ENCODE measurements at places on chromosomes 4 and X.

DNA sequence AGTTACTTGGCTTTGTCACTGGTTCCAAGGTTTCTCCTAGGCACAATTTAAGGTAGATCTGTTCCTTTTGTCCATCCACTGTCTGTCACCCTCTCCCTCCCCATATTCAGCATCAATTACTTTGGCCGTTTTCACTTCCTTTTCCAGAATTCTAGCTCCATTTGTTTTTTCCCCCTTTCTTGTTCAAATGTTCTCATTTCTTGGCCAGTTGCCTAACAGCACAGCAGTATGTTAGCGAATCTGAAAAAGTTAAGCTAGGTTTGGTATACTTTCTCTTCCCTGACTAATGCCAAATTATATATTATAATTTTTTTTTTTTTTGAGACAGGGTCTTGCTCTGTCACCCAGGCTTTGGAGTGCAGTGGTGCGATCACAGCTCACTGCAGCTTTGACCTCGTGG is 409.1 kb upstream of the TEX13C start:
- no peak for DNase-seq

- DNase-seq: no peak
Measured at GRCh38 chr4:110705440-110705782, 82.5 kb upstream of the PITX2 start.

GRCh38 chrX:9188117-9188516 is 154.2 kb upstream of the FAM9B start:
- DNase-seq: no peak

DNA sequence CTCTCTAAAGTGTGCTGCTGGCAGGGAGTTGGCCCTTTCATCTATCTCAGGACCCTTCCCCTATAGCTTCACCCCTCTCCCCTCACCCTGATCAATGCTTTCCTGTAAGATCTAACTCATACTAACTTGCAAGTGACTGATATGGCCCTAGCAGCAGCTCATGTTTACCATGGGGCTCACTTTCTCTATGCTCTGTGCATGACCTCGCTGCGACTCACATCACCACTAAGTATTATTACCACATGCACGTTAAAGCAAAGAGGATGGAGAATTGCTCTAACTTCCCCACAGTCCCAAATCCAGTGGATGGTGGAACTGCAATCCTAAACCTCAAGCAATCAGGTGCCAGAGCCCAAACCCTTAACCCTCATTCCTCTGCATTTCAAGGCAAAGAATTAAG is 626.6 kb downstream of the MID1IP1 start:
- DNase-seq: peak; percentile 53

- peak; percentile 27 for DNase-seq
Measured at GRCh38 chr4:156790866-156791265, 180.7 kb downstream of the PDGFC start.

DNA sequence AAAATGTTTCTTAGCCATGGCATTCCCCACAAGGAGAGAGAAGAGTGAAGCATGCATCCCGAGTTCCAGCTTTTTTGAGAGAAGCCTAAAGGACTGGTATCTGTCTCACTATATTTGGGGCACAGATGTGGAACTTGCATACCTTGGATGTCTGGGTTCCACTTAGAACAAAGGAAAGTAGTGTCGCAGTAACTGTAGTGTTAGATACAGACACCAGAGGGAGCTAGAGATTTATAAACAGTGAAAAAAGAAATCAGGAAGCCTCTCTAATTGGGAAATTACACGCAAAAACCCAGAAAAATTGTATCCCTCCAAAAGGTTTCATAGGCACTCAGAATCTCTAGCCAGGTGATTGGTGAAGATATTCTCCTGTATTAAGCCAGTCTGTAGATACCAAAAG is 34.4 kb downstream of the AGTR2 start:
- peak; percentile 6 for DNase-seq

DNA sequence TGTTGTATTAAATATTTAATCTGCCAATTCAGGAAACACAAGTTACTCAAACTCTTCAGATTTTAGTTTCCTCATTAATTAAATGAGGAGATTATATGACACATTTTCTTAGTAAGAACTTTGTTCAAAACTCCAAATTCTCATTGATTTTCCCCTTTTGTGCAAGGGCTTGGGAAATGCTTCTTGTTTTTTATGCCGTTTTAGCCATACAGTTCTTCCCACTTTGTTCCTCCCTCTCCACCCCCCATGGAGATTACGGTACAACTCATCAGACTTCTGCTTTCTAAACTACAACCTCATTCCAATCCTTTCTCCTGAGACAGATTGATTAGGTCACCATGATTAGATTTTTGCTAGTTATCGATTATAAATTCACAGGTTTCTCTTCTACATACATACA is 10.9 kb upstream of the BBS7 start:
- DNase-seq: no peak

GRCh38 chr4:127870688-127871087 is 10.0 kb upstream of the PLK4 start:
- peak; percentile 75 for DNase-seq

DNA sequence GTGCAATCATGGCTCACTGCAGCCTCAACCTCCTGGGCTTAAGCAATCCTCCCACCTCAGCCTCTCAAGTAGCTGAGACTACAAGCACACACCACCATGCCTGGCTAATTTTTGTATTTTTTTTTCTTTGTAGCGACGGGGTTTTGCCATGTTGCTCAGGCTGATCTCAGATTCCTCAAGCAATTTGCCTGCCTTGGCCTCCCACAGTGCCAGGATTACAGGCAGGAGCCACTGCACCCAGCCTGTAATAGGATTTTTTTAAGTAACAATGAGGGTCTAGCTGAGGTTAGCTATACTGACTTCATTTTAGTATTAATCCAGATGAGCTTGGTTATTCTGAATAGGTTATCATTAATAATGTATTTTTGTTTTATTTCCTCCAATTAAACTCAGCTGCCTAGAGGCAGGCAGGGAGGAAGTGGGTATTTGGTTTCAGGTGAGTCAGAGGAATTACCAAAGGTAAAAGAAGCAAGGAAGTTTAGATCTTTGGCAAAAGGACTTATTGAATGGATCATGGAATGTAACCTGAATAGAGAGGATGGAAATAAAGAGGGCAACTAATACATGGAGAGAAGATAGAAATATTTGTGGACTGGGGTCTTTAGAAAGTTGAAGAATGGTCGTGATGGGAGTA is 1023.3 kb upstream of the TENM3 start:
- no peak for DNase-seq

DNA sequence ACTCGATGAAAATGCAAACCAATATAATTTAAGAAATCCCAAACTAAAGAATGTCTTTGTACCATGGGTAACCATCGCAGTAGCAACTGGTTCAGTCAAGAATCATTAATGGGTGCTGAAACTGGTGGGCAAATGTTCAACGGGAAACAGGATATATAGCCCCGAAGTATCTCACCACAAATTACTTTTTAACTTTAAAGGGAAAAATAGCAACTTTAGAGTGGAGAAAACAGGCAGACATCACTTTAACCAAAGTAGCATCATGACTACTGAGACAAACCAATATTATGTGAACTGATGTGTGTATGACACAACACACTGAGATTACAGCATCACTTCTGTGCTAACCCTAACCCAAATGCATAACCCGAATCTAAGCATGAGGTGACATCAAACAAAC is 33.8 kb upstream of the SLAIN2 start:
- DNase-seq: no peak

Measured in AG20443 (cell line).